ENCODE measurements at places on chromosomes 7 and 10.

DNA sequence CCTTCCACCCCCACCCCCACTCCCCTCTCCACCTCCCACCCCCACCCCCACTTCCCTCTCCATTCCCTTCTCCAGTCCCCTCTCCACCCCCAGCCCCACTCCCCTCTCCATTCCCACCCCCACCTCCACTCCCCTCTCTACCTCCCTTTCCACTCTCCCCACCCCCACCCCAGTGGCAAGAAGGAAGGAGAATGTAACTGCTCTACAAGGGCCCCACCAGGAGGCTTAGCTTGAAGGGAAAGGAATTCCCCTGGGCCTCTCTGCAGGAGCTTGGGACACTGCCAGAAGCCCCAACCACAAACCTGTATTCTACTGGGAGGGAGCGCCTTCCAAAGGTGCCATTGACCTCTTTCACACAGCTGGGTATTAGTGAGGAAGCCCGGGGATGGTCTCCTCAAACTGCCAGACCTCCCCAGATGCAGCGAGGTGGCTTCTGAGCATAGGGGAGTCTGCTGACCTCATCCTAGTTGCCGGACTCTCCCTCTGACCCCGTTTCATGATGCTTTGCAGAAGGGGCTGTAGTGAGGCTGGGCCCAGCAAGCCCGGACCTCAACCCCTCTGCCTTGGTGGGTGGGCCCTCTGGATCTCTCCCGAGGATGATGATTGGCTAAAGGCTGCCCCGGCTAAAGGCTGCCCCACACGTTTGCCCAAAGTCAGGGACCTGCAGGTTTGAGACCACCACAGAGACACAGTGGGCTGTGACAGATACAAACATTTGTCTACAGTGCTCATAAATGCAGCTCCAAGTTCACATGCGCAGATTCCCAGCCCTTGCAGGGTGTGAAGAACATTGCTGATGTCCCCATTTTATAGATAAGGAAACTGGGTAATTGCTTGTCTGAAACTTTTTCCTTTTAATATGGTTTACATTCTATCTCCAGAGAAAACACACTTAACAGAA is 2.9 kb downstream of the DEPP1 start:
- DNase-seq, result peak; percentile 52

- DNase-seq, result peak; percentile 89
These were observed 6.2 kb upstream of the AHCYL2 start for GRCh38 chr7:129218514-129219062.

GRCh38 chr10:12201543-12201942 is 5.6 kb downstream of the CDC123 start:
- DNase-seq, result no peak

GRCh38 chr10:76631036-76631670 is 1006.5 kb downstream of the KCNMA1 start:
- DNase-seq, result no peak

DNA sequence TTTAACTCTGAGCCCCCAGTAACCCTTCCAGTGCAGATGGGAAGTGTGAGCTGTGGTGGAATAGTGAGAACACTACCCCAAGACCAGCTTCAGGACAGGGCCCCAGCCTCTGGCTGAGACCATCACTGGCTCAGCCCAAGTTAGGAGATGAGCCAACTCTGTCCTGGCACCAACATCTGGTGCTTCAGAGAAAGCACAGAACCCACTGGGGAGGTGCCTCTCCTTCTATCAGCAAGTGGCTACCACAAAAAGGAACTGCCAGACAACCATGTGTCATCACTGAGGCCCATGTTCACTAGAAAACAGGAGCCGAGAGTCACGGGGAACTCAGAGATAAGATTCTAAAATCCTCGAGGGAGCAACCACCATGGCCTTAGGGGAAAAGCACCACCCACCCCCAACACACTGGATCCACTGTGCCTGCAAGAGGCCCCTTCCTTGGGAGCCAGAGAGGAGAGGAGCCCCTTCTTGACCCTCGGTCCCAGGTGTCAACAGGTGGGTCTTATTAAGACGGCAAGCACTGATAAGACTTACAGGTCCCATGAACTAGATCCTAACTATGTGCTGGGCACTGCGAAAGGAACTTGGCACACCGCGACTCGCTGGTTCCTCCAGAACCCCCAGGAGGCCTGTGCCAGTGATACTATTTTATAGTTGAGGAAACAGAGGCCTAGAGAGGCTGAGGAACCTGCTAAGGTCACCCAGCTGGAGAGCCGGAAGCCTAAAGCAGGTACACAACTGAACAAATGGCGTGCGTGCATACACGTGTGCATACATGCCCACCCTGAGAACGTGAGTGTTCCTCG is 102.7 kb downstream of the FAM53B start:
- no peak for DNase-seq

GRCh38 chr7:106075937-106076336 is 36.2 kb downstream of the SYPL1 start:
- DNase-seq, result no peak

GRCh38 chr7:74302745-74303221 is 13.6 kb downstream of the CLIP2 start:
- no peak for DNase-seq

GRCh38 chr10:97843281-97843671 is 6.4 kb upstream of the GOLGA7B start:
- no peak for DNase-seq

GRCh38 chr7:131106681-131107336 is 220.9 kb upstream of the MKLN1 start:
- DNase-seq, result peak; percentile 52

DNA sequence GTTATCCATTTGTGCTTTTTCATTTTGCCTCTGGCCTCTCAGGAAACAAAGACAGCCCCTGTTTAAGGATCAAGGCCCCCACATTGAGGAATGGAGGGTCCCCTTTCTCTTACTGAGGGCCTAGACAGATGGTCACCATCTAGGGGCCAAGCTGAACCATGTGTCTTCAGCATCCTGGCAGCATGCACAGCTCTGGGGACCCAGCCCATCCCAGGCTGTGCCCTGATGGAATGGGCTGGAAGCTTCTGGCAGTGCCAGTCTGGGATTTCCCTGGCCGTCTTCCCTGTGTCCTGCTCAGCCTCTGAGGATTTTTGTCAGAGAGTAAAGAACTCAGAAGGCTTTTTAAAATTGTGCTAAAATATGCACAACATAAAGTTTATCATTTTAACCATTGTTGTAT is 116.8 kb downstream of the ITIH5 start:
- no peak for DNase-seq

DNA sequence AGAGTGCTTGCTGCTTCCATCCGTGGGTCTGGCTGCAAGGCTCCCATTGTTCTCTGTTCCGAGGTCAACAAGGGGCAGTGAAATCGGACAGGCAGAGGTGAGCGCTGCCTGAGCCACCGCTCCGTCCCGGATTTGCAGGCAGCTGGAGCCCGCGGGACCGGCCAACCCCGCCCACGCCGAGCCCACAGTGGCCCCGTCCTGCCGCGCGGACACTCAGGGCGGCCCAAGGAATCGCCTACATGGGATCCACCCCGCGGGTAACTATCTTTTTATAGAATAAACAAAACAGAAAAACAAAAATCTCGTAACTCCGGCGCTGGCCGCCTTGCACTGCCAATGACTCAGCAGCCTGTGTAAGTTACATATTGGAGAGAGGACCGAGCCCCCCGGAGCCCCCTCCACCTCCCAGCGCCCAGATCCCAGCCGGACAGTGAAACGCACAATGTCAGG is 1.9 kb downstream of the BNIP3 start:
- DNase-seq, result peak; percentile 53

DNA sequence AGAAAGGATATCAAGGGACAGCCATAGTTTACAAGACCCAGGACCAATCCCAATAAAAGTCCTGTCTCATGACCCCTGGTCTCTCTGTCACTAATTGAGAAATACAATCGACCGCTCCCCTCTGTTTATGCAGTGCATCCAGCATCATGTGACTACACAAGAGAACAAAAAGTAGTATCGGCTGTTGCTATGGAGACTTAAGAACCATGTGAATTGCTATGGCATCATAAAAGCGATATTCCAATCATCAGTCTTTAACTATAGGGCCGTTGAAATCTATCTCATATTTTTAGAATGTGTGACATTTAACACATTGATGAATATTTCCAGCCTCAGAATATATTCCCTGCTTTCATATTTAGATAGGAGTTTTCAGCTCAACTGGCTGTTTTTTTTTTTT is 139.3 kb downstream of the FRMD4A start:
- no peak for DNase-seq

GRCh38 chr10:78513330-78513729 is 479.7 kb downstream of the RPS24 start:
- DNase-seq, result no peak

- no peak for DNase-seq
These were observed 100.5 kb upstream of the LRRC4 start for GRCh38 chr7:128131731-128132130.

Data from HuH-7 (cell line).